ENCODE measurements at places on chromosomes 2 and 18. TPM values are rescaled to one million over a fixed set of nuclear protein-coding genes. Genes with fewer than 3 reads are reported as not detected.

DNA sequence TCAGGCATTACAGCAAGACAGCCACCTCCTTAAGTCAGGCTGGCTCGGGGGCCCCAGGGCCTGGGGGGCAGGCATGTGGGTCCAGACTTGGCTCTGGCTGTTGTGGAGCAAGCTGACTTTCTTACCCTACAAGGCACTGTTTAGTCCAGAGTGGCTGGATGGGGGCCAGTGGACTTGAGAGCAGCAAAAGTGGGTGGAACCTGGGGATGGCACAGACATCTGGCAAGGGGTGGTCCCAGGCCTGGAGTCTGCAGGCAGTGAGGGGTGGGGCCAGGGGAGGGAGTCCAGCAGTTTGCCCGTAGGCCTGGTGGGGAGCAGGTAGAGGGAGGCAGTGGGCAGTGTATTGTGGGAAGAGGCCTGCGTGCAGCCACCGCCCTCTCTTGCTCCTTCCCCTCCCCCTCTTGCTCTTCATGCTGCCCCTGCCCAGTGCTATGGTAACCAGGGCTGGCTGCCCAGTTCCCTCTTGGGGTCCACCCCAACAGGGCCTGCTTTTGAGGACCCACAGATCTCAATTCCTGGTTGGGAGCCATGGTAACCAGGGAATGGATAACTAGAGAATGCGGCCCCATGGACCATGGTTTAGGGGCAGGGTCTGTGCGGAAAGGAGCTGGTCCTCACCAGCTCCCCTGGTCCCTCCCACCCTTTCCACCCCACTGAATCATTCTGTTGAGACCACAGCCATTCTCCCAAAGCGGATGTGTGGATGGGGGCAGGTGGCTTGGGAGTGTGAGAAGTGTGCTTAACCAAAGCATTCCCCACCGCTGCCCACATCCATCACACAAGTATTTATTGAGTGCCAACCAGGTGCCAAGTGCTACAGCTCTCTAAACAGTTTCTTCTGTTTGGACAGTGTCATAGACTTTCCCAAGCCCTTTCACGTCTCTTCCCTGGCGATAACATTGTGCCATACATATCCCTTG is 19.3 kb downstream of the SPEG start:
- DNase-seq = no peak

GRCh38 chr2:239192456-239192855 is 208.4 kb downstream of the HDAC4 start:
- no peak for DNase-seq

- DNase-seq = no peak
Measured at GRCh38 chr18:68455229-68455603, 259.7 kb downstream of the TMX3 start.

DNA sequence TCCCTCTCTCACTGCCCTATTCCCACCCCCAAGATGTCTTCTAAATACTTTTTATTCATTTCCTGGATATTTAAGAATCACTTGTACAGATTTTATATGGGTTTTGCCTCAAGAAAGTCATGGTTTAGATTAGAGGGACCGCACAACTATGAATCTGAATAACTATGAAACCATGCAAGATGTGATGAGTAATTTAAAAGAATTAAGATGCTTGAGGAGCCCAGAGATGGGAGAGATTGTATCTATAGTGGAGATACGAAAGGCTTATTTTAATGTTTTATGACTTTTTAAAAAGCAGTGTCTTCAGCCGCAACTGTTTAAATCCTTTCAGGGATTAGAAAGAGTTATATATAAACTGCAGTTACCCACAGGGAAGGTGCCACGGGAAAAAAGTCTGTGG is 324.1 kb downstream of the LPIN1 start:
- no peak for DNase-seq

DNA sequence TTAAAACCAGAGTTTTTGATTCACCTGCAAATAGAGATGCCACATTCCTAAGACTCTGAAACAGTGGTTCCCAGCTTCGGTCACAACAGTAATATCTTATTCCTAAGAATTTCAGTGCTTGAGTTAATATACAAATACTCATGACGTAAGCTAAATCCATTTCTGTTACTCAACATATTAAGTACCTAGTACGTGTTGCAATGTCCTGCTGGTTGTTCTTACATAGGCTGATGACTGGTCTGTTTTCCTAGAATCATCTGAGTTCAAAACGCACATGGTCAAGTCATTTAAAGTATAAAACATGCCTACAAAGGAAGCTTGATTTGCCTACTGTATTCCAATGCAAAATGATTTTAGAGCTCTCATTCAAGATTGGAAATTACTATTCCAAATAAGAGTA is 7.2 kb downstream of the NCL start:
- no peak for DNase-seq

DNA sequence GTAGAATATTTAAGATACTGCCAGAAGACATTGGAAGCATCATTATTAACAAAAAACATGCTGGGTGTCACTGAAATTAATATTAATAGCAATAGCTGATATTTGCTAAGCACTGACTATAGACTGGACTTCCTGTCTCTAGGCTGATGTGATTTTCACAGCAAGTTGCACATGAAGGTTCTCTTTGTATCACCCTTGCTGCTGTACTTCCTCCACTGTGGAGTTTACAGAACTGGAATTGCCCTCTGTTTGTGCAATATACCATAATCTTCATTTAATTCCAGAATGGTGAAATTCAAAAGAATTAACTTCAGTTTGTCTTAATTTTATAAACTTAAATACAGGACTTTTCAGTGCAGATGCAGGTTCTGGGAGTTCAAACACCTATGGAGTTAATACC is 585.1 kb downstream of the RNF144A start:
- no peak for DNase-seq

DNA sequence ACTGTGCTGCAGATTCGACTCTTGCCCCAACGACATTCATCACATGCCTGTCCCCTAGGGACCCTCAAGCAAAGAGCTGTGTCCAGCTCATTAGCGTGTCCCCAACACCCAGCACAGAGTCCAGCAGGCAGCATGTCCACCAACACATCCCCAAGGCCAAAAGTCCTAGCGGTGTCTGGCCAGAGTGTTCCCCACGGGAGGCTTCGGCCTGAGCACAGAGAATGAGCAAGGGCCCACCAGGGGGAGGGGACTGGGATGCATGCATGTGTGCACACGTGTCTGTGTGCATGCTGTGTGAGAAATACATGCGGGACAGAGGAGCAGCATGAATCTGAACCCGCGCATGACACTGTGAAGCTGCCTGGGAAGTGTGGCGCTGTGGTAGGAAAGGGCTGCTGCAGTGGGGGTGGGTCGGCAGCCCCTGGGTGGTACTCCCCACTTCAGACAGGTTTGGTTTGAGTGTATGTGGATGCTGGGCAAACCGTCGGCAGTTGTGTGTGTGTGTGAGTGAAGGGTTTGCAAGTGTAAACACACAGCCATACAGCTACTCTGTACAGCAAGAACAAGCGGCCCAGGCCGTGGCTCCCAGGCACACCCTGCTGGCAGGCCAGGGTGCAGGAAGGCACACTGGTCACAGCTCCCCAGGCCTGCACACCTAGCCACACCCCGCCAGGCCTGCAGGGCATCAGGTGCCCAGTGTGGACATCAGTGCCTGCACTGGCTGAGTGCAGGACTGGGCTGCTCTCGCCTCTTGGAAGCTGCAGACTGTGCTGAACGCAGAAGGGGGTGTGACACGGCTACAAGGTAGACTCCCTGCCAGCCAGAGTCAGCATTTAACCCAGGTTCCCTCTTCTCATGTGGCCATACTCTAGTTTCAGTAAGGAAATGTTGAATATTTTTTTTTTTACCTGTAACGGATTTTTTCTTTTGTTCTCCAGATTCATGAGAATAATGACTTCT is 19.5 kb upstream of the HES6 start:
- DNase-seq = no peak

- no peak for DNase-seq
Measured at GRCh38 chr18:68707646-68708045, 7.3 kb downstream of the TMX3 start.

Gene CSRNP3
- total RNA-seq = not detected

Gene STK17B
- total RNA-seq = 151 TPM
